Activated CD4-positive, CD25-positive, alpha-beta regulatory T cell (primary cell): ENCODE measurements at places on chromosomes 3 and 15.

GRCh38 chr3:188776447-188776846 is 395.3 kb upstream of the TPRG1 start:
- no peak for DNase-seq

GRCh38 chr3:133477487-133477886 is 77.6 kb downstream of the BFSP2 start:
- DNase-seq = no peak

- DNase-seq = no peak
Measured at GRCh38 chr3:153972862-153973261, 148.3 kb upstream of the ARHGEF26 start.

- DNase-seq = no peak
Measured at GRCh38 chr3:157300094-157300493, 136.6 kb upstream of the PTX3 start.

- no peak for DNase-seq
Measured at GRCh38 chr3:180804916-180805315, 107.6 kb upstream of the FXR1 start.

DNA sequence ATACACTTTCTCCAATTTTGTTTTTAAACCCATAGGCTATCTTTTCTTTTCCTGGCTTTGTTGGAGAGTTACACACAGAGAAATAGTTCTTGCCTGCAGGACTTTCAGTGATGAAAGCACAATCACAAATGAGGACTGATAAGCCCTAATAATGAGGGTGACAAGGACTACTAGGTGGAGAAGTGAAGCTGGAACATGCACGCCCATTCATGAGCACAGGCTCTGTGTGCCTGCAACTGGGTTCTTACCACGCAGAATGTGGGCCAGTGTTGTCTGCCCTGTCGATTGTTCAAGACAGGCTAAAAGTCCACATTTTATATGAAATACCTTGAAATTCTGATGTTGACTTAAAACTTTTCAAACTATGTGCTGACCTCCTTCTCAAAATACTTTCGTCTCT is 162.3 kb upstream of the STRIT1 start:
- no peak for DNase-seq

GRCh38 chr15:77610731-77611130 is 22.0 kb downstream of the LINGO1 start:
- DNase-seq = no peak

DNA sequence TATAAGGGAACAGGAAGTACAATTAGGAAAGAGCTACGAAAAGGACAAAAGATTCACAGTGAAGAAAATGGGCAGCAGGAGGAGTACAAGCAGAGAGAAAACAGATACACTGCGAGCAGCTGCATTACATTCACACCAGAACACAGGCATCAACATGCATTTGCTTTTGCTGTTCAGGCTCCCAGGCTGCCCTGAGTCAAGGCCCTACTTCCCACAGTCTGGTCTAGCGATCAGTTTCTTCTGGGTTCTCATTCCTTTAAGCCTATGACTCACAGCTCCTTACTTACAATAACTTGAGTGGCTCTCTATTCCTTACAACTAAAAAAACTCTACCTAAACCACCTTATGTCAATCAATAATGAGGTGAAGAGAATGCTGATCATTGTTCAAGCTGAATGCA is 24.5 kb upstream of the ZNF445 start:
- DNase-seq = no peak

GRCh38 chr3:50588759-50589433 is 19.6 kb downstream of the HEMK1 start:
- no peak for DNase-seq

DNA sequence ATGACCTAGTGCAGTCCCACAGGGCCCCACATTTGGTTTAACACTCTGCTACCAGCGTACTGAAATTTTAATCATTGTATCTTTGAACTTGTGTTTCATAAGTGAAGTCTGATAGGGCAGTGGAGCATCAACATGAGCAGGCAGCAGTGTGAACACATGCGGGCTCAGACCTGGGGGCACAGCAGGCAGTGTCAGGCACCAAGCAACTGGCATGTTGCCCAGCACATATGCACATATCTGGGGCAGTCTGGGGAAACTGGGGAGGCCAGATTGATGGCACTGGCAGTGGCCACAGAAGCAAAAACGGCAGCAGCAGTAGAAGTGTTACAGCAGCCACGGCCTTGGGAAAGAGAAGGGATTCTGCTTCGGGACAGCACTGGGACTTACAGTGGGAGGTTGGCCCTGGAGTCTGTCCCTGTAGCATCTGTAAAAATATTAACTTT is 353.9 kb upstream of the KCNMB2 start:
- no peak for DNase-seq

- no peak for DNase-seq
Measured at GRCh38 chr15:91357011-91357410, 257.0 kb downstream of the SV2B start.

- no peak for DNase-seq
Measured at GRCh38 chr3:146067048-146067447, 93.9 kb downstream of the PLOD2 start.

- DNase-seq = no peak
Measured at GRCh38 chr15:85499371-85499887, 119.0 kb downstream of the AKAP13 start.
